ENCODE measurements at places on chromosomes 2 and 18. TPM values are rescaled to one million over a fixed set of nuclear protein-coding genes. Genes with fewer than 3 reads are reported as not detected.

LONRF2 gene
- 0.18 TPM for total RNA-seq

LANCL1 gene
- 19.0 TPM for total RNA-seq

GRCh38 chr2:193818801-193819499 is 1624.2 kb upstream of the TMEFF2 start:
- no peak for DNase-seq

DNA sequence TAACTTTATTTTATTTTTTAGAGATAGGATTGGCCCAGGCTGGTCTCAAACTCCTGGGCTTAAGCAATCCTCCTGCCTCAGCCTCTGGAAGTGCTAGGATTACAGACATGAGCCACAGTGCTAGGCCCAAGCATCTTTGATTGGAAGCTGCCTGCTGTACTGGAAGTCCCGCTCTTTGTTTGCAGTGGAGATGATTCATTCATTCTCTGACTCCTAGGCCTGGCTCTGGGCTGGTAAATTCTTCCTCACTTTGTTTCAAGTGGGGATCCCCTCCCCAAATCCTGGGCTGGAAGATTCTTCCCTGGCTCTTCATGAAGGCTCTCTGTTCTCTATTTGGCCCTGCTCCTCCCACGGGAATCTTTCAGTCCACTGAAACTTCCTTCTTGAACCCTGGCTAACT is 81.9 kb downstream of the NEURL3 start:
- no peak for DNase-seq

GRCh38 chr18:23837591-23837990 is 148.3 kb downstream of the LAMA3 start:
- no peak for DNase-seq

Data from T-helper 17 cell (primary cell).